ENCODE measurements at places on chromosomes 6 and 20.

- no peak for DNase-seq
These were observed 132.5 kb downstream of the FAXC start for GRCh38 chr6:99216959-99217358.

- no peak for DNase-seq
These were observed 432.8 kb downstream of the CD83 start for GRCh38 chr6:14550410-14550809.

DNA sequence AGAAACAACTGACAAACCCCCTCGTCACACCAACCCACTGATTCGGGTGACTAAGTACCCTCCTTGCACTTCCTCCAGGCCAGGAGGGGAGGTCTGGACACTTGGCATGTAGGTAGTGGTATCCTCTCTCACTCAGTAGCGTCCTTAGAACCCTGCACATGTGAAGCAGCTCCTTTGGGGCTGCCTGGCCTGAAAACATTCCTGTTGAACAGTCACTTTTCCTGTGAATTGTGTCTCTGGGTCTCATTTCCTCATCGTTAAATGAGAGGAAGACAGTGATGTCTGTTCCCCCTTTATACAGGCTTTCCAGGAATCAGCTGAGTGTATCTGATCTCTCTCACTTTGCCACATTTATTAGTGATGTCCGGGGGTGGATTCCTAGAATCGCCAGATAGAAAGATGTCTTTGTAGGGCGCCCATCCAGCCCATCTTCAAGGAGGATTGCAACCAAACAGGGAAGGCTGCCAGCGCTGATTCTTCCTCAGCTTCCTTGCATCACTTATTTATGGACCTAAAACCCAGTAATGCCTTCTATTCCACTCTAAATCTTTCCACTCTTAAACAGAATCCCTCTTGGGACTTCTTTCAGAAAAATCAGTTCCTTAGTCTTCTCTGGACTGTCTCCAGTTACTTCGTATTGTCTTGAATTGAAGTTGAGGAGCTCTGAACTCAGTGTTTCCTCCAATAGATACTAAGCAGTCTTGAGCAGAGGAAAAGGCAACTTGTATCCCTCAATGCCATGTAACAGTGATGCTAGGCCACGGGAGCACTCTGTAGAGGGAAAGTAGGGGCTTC lies 9.4 kb upstream of the POPDC3 start:
- no peak for DNase-seq

- no peak for DNase-seq
These were observed 51.9 kb downstream of the HIVEP2 start for GRCh38 chr6:142893088-142893487.

DNA sequence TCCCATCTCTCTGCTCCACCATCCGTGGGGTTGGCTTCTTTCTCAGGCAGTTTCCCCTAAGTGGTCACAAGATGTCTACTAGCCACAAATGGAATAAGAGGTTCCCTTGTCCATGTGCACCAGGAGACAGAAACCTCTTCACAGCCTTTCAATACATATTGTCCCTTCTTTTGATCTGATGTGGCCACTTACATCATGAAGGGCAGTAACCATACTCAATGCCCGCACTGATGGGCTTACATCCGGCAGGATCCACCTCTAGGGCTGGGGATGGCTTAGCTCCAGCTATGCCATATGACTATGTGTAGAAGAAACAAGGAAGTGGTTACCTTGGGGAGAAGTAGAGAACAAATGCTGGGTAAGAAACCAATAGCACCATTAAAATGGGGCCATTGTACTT lies 64.4 kb downstream of the PLEKHG1 start:
- DNase-seq: no peak

GRCh38 chr6:2502096-2502997 lies 248.4 kb downstream of the MYLK4 start:
- no peak for DNase-seq

DNA sequence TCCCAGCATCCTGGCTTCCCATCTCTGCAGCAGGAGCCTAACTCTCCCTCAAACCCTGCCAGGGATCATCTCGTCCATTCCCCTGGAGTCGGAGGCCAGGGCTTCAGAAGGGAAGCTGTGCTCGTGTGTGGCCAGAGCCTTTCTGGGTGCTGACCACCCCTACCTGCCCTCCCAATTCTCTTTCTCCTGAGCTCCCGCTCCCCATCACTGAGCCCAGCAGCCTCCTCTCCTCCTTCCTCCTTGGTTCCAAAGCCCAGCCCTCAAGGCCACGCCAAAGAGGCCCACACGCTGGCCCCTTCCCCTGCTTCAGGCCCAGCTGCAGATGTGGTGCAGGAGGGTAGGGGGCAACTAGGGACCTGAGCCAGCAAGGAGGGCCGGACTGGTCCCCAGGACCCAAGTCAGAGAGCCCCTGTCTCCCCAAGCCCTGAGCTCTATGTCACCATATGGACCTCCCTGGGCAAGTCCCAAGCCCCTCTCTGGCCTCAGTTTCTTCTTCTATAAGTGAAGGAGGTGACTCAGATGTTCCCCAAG lies 1.3 kb downstream of the FAM83C start:
- no peak for DNase-seq

DNA sequence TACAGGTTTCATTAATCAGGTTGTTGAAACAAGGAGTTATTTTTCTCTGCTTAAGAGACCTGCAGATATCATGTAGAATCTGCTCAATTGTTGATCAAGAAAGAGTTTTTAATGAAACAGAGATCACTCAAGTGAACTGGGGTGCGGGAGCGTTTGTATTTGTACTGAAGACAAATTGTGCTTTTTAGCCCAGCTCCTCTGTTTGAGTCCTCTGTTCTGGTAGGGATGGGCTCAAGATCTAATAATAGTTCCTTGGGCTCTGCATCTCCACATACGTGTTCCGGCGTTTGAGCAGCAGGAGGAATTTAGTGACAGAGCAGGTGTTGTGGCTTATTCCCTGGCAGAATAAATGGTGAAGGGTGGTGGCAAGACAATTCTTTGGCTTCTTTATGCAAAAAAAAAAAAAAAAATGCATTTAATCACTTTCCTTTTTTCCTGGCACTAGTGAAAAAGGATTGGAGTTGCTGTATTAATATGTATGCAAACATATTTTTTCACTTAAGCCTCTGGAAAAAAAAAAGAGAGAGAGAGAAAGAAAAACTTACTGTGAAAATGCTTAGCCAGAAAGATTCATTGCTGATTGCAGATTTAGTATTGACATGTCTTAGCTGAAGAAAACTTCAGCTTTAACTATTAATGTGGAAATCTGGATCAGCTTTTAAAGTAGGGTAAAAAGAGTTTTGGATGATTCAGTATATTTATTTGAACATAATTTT lies 4.0 kb downstream of the CITED2 start:
- DNase-seq: no peak

DNA sequence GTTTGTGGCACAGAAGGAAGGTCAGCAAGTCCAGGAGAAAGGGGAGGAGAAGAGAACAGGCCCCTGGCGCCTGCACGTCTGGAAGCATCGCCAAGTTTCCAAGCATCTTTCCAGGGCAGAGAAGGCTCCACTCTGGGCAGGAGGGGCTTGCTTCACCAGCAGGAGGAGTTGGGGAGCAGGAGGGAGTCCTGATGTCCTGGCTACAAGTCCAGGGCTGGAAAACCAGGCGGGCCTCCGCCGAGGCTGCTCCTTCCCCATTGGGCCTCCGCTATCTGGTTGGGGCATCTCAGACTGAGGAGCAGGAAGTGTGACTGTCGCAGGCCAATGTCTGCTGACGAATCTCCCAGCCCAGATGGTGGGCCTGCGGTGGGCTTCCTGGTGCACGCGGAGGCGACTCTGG lies 421.9 kb downstream of the PREX1 start:
- DNase-seq: no peak
